ENCODE measurements at places on chromosomes 12 and 14.

DNA sequence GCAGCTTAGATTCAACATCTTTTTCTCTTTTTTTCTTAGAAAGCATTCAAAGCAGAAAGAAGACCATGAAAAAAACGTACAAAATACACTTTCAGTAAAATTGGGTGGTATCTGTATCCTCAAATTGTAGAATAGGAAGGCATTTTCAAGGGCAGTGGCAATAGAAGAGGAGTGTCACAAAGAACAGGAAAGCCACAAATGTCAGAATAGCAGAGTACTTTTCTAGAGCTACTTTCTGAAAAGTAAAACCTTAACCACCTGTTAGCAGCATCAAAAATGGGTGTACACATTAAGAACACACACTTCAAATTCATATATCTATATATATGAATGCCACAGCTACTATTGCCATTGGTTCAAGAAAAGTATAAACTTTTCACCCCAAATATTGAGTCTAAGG lies 412.1 kb upstream of the DCN start:
- DNase-seq: no peak

GRCh38 chr12:113500782-113501311 lies 29.2 kb upstream of the LHX5 start:
- no peak for DNase-seq

- no peak for DNase-seq
Measured at GRCh38 chr12:107320929-107321631, 227.7 kb upstream of the CRY1 start.

- DNase-seq: no peak
Measured at GRCh38 chr12:90921536-90921935, 33.4 kb downstream of the CCER1 start.

DNA sequence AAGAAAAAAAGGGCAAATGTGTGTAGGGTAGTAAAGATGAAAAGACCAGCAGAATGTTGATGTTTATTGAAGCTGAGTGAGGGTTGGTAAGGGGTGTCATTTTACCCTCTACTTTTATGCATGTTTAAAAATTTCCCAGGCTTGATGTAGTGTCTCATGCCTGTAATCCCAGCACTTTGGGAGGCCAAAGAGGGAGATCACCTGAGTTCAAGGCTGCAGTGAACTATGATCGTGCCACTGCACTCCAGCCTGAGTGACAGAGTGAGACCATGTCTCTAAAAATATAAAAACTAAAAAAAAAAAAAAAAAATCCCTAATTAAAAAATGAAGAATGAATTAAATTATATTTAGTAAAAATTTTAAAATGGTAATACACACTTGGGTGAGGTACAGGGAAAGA lies 8.5 kb downstream of the SEL1L start:
- DNase-seq: no peak

- DNase-seq: no peak
Measured at GRCh38 chr14:35406090-35406489, 1.5 kb upstream of the NFKBIA start.

- no peak for DNase-seq
Measured at GRCh38 chr14:68270342-68270741, 450.8 kb downstream of the RAD51B start.

DNA sequence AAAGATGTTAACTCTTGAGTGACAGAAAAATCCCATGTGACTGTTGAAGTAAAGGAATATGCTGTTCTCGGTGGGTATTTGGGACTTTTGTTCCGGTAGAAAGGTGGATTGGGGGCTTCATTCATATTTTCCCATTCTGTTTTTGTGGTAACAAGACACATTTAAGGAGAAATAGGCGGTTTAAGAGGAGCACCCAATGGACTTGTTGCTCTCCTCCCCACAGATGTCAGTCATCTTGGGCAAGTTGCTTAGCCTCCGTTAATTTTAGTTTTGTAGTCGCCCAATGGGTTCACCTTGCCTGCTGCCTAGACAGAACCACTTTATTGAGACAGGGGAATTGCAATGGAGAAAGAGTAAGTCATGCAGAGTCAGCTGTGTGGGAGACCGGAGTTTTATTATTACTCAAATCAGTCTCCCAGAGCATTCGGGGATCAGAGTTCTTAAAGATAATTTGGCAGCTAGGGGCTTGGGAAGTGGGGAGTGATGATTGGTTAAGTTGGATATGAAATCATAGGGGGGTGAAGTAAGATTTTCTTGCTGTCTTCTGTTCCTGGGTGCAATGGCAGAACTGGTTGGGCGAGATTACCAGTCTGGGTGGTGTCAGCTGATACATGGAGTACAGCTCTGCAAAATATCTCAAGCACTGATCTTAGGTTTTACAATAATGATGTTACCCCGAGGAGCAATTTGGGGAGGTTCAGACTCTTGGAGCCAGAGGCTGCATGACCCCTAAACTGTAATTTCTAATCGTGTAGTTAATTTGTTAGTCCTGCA lies 50.3 kb downstream of the SLC38A1 start:
- DNase-seq: no peak

- DNase-seq: no peak
Measured at GRCh38 chr14:44029933-44030332, 477.1 kb downstream of the FSCB start.

- DNase-seq: no peak
Measured at GRCh38 chr12:131982041-131982440, 32.3 kb downstream of the EP400 start.

DNA sequence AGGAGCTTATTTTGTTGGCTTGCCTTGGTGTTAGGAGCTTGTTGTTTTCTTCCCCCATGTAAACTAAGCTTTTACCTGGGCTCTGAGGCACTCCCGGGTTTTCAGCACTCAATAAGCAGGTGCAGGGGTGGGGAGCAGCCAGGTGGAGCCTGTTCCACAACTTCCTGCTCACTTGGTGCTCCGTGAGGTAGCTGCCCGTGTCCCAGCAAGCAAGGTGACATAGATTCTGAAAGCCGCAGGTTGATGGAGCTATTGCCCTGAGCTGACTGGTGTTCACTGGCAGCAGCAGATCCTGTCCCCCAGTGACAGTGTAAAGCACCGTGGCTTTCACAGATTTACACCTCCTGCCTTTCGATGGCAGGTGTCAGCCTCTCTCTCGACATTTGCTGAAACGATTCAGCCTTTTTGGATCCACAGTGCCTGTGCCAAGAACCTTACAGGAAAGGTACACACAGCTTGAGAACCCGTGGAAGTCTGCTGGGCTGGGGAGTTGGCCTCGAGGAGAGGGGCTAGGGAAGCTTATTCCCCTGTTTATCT lies 295.7 kb upstream of the FKBP4 start:
- no peak for DNase-seq

- no peak for DNase-seq
Measured at GRCh38 chr12:45981075-45981837, 9.1 kb downstream of the SCAF11 start.

GRCh38 chr12:74242088-74242487 lies 295.5 kb upstream of the ATXN7L3B start:
- no peak for DNase-seq

Measured in NCI-H446 treated with DMSO at 0.1 percent for 48 hours (cell line).